ENCODE measurements at places on chromosomes 2 and 18. TPM values are rescaled to one million over a fixed set of nuclear protein-coding genes. Genes with fewer than 3 reads are reported as not detected.

The CRYGC gene
- not detected for polyA plus RNA-seq

The ITGB1BP1 gene
- 116 TPM for polyA plus RNA-seq

The SRD5A2 gene
- not detected for polyA plus RNA-seq

The AGAP1 gene
- polyA plus RNA-seq: not detected

The NCKAP5 gene
- polyA plus RNA-seq: not detected

The SIGLEC15 gene
- 7.8 TPM for polyA plus RNA-seq

The RESP18 gene
- not detected for polyA plus RNA-seq

The L3MBTL4 gene
- polyA plus RNA-seq: 0.55 TPM

The NPPC gene
- polyA plus RNA-seq: not detected

The TFPI gene
- not detected for polyA plus RNA-seq

The IL37 gene
- not detected for polyA plus RNA-seq

The TMEM178A gene
- not detected for polyA plus RNA-seq

The GPR17 gene
- not detected for polyA plus RNA-seq

The ANKRD30BL gene
- polyA plus RNA-seq: not detected

The SLC35F6 gene
- 11.3 TPM for polyA plus RNA-seq

The NTSR2 gene
- not detected for polyA plus RNA-seq

The ANKRD53 gene
- not detected for polyA plus RNA-seq

The SATB2 gene
- polyA plus RNA-seq: 0.13 TPM

The FAHD2B gene
- 0.39 TPM for polyA plus RNA-seq

The TMEM17 gene
- polyA plus RNA-seq: 0.08 TPM

The ZNG1B gene
- 49.8 TPM for polyA plus RNA-seq
